ENCODE measurements at places on chromosomes 2 and 18.

GRCh38 chr2:160293391-160294091 is 93.5 kb upstream of the ITGB6 start:
- no peak for DNase-seq

GRCh38 chr2:161604901-161605300 is 19.3 kb upstream of the SLC4A10 start:
- DNase-seq = no peak

DNA sequence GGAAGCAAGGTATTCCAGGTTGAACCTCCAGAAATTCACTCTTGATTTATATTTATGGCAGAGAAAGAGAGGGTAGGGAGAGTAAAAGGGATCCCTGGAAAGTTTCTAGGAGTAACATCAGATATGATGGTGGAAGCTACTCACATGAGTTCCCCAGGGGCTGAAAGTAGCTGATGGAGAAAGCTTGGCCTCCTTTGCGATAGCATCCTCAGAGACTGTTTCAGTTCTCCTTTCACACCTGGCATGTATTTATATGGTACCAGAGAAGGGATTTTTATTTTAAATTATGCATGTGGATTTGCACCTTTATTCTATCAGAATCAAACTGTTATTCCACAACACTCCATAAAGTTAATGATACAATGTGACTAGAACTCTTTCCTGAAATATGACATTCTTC is 126.3 kb upstream of the OSR1 start:
- DNase-seq = no peak

DNA sequence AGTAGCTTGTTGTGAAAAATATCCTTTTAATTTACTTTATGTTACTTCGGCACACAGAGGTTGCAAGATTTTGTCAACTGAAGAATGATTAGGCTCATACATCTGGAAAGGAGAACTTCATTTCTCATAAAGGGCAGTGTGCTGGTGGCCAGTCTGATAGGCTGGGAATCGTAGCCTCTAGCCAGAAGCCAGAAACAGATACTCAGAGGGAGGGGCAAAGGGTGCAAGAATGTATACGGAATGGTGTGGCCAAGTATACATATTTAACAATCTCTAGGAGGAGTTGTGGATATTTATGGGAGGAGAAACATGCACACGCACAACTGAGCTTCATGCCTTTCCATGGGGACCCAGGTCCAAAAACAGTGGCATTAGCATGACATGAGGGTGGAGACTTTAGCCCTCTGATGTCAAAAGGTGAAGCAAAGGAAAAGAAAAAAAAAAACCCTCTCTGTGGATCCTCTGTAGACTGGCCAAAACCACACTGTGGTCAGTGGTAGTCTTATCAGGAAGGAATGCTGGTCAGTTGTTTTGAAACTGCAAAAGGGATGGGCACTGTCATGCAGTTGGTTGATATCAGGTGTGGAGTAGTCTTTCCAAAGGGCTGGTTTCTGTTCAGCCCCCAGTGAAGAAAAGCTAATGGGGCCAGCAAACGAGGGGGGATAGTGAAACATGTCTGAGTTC is 34.9 kb upstream of the APCDD1 start:
- no peak for DNase-seq

- DNase-seq = no peak
Observed at GRCh38 chr2:231321556-231322334, 73.8 kb upstream of the B3GNT7 start.

GRCh38 chr18:78662879-78663278 is 316.7 kb upstream of the SALL3 start:
- DNase-seq = no peak

- DNase-seq = no peak
Observed at GRCh38 chr2:241599615-241600014, 37.3 kb downstream of the THAP4 start.

- DNase-seq = no peak
Observed at GRCh38 chr2:37489041-37489456, 144.6 kb downstream of the QPCT start.

DNA sequence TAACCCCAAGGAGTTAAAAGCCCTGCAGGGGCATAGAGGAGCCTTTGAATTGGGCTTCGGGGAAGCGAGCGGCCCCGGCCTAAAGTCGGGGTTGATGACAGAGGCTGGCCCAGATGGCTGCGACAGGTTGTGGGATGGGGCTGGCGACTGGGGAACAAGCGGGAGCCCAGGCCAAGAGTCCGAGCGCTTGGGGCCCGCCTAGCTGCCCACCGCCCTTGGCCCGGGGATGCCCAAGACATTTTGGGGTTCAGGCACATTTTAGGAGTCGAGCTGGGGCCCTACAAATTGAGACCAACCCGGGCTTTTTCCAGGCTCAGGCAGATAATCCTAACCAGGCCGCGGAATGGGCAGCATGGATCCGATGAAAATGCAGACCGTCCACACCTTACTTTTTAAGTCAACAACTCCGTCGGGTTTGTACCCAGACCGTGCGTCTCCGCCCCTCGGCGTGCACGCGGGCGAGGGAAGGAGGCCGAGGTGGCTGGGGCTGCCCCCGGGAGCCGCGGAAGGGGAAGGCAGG is 507 bp downstream of the RTKN start:
- no peak for DNase-seq

DNA sequence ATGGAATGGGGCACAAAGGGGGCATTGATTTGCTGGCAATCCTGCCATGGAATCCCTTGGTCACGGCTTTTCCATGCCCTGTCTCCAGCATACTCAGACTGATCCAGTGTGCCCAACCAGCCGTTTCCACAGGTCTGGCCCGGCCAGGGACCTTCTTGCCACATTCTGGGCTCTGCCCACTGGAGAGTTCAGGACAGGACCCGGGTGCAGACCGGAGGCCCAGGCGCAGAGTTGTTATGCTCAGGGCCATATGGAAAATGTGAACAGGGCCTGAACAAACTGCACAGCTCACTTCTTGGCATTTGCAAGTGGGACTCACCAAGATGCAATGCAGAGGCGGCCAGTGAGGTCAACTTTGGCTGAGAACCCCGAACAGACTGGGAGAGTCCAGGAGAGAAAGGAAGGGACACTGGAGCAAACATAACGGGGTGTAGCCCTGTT is 15.6 kb upstream of the ASAP2 start:
- no peak for DNase-seq

- DNase-seq = no peak
Observed at GRCh38 chr2:127176371-127177311, 43.5 kb downstream of the CYP27C1 start.

DNA sequence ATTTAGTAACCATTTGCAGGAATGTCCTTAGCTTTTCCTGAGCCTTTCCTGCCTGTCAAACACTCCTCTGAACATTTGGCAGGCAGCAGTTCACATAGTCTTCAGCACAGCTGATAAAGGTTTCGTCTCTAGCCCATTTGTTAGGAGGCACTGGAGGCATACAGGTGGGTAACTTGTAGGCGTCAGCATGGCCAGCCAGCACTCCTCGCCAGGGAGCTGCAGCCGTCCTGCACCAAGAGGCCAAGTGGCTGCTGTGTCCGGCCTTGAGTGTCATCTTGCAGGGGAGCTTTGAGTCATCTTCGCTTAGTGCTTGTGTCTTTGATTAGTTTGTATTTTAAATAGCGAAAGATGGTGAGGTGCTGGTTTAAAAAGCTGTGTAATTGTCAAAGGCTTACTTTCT is 120.3 kb upstream of the NFATC1 start:
- no peak for DNase-seq
